Cardiac muscle cell (in vitro differentiated cells and primary cell): ENCODE measurements at places on chromosomes 16 and 17. TPM values are rescaled to one million over a fixed set of nuclear protein-coding genes. Genes with fewer than 3 reads are reported as not detected.

KRTAP4-1 gene
- not detected in 2 replicates for total RNA-seq

TNK1 gene
- total RNA-seq = 1.3 and 2.6 TPM in 2 replicates

DNA sequence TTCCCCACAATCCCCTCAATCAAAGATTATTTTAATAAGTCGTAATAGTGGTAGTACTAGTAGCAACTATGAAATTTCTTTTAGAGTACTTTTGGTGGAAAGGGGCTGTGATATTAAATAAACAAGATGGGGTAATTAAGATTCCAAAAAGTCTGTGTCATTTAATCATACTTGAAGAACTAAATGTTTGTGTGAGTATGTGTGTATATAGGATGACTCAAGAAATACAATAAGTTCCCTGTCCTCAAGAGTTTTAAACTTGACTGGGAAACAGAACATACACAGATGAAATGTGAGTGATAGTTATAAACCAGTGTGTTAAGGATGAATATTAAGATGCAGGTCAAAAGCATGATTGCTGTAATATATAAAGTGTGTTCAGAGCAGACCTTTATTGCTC lies 2.3 kb downstream of the ALDH3A2 start:
- DNase-seq = no peak
- H3K27me3 ChIP-seq = no peaks in the 10 kb centered on the region
- H3K27ac ChIP-seq = no peak overlapping the region
- H3K4me3 ChIP-seq = no peak overlapping the region

- H3K27me3 ChIP-seq = no peaks in the 10 kb centered on the region
- peak overlapping the region; percentile 71 for H3K27ac ChIP-seq
- DNase-seq = peak; percentile 76
- peaks cover 56% of the 10 kb centered on the region for H3K4me1 ChIP-seq
- H3K4me3 ChIP-seq = no peak overlapping the region
These were observed 150.0 kb downstream of the MSI2 start for GRCh38 chr17:57406131-57406980.

- no peaks in the 10 kb centered on the region for H3K27me3 ChIP-seq
- no peak overlapping the region for H3K27ac ChIP-seq
- H3K36me3 ChIP-seq = peaks cover 6% of the 10 kb centered on the region
- H3K4me3 ChIP-seq = no peak overlapping the region
These were observed 5.4 kb downstream of the GID4 start for GRCh38 chr17:18044609-18045008.

GRCh38 chr17:49748791-49749190 lies 15.1 kb downstream of the FAM117A start:
- H3K36me3 ChIP-seq = no peaks in the 10 kb centered on the region
- no peak overlapping the region for H3K4me3 ChIP-seq
- H3K27ac ChIP-seq = no peak overlapping the region
- no peak for DNase-seq
- no peaks in the 10 kb centered on the region for H3K27me3 ChIP-seq

- no peak overlapping the region for H3K27ac ChIP-seq
- H3K4me3 ChIP-seq = peak overlapping the region; percentile 29
These were observed 41.6 kb downstream of the AHSP start for GRCh38 chr16:31569360-31569717.
